ENCODE measurements at places on chromosomes 1 and 21.
A peak's percentile ranks its signal among the peaks of the same experiment; 100 is the strongest.

DNA sequence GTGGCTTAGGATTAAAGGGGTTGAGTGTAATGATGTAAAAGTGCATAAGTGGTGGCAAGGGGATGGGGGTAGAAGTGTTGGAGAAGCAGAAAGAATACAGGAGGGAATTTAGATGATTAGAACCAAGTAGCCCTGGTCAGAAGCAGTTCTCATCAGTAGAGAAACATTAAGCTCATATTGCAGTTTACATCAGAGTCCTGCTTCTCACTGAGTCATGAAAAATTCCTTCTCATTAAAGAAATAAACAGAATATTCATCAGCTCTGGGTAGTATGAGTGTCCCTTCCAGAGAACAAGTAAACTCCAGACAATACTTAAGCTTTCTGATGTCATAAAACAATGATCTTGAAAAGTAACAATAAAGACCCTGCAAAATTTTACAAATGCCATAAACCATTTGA is 36.5 kb downstream of the LRRIQ3 start:
- DNase-seq = no peak

DNA sequence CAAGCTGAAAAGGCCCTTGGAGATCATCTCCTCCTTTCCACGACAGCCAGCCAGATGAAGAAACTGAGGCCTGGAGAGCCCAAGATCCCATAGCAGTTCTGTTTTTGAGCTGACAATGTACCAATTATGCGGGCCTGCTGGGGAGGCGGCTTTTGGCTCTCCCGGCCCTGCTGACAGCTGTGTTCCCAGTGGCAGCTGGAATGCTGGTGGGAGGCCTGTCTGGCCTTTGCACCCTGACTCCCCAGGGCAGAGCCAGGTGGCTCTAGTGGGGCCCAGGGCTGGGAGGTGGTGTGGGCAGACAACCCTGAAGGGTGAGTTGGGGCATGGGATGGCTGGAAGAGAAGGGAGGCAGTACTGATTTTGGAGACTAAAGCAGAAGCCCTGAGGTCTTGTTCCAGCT is 30.7 kb upstream of the WASF2 start:
- DNase-seq = no peak

GRCh38 chr1:39675220-39675619 is 3.3 kb upstream of the NT5C1A start:
- no peak for DNase-seq

GRCh38 chr1:22197644-22198043 is 54.7 kb upstream of the WNT4 start:
- DNase-seq = no peak

DNA sequence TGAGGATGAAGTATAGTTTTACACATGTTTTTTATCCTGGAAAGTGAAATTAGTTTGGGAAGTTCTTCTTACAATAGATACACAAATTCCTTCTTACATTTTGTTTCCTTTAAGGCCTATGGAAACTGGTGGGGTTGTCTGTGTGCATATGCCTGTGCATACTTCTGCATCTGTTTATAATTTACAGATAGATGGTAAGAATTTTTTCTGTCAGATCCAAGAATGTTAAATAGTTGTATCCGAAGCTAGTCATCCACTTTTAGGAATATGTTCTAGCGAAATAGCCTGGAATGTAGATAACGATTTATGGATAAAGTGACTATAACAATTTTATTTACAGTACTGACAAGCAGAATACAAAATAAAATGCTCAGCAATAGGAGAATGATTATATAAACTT is 194.1 kb downstream of the ROR1 start:
- no peak for DNase-seq

- no peak for DNase-seq
Measured at GRCh38 chr1:208559597-208560329, 315.6 kb upstream of the PLXNA2 start.

DNA sequence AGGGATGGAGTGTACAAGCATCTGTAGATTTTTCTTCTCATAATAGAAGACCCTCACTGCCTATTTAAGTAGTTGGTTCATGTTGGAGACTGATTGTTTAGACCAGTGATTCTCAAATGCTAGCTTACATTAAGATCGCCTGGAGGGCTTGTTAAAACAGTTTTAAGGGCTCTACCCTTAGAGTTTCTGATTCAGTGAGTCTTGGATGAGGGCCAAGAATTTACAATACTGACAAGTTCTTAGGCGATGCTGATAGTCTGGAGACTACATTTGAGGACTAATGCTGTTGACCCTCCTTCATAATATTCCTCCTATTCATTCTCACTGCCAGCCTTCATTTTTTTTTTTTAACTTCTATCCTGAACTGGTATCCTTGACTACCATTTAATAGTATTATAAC is 15.2 kb upstream of the AGO3 start:
- DNase-seq = no peak

DNA sequence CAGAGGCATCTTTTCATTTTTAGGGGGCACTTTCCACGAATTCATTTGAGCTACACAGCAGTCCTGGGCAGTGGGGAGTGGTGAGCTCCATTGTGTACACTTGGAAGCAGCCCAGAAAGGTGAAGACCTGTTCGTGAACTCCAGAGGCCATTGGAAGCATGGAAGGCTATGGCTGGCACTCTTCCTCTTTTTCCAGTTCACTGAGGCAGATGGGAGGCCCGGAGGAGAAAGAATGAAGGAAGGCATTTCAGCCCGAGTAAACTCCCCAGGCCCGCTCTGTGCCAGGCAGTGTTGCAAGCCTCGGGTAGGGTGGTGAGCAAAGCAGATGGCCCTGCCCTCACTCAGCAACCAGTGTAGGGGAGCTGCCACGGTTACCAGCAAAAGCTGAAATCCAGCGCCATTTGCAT is 673 bp upstream of the DHCR24 start:
- no peak for DNase-seq

DNA sequence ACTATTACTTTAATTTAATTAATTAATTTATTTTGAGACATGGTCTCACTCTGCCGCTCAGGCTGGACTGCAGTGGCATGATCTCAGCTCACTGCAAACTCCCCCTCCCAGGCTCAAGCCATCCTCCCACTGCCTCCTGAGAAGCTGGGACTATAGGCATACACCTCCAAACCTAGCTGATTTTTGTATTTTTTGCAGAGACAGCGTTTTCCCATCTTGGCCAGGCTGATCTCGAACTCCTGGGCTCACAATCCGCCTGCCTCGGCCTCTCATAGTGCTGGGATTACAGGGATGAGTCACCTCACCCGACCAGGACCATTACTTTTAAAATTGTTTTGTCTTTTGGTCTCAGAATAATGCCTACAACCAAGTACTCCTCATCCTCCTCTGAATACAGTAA is 15.6 kb downstream of the YY1AP1 start:
- DNase-seq = no peak

GRCh38 chr1:239912471-239912870 is 179.2 kb upstream of the FMN2 start:
- DNase-seq = no peak

GRCh38 chr1:53327182-53327913 is 522 bp downstream of the LRP8 start:
- DNase-seq = peak; percentile 53

- DNase-seq = no peak
Measured at GRCh38 chr1:44596511-44596910, 77.8 kb downstream of the TMEM53 start.

GRCh38 chr1:30033256-30034104 is 689.9 kb downstream of the MATN1 start:
- no peak for DNase-seq

DNA sequence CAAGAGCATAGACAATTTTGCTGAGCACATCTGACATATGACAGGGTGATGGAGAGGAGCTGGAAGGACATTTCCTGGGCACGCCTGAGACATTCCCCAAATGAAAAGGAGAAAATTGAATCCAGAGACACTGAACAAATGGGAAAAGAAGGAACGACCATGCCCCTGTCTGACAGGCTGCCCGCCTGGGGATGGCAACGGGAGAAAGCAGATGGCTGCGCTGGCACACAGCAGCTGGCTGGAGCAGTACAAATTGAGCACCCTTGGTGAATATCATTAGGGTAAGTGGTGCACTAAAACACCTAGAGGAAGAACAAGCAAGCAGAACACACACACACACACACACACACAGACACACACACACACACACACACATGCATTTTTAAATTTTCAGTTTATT is 174.3 kb upstream of the DUSP10 start:
- DNase-seq = no peak

- DNase-seq = no peak
Measured at GRCh38 chr1:198304431-198304830, 147.6 kb downstream of the NEK7 start.

- no peak for DNase-seq
Measured at GRCh38 chr1:243667133-243667532, 182.9 kb downstream of the AKT3 start.

- DNase-seq = no peak
Measured at GRCh38 chr1:41355356-41355755, 5.9 kb upstream of the FOXO6 start.

- DNase-seq = peak; percentile 51
Measured at GRCh38 chr1:246569248-246570238, 3.3 kb downstream of the CNST start.

- DNase-seq = no peak
Measured at GRCh38 chr1:223233019-223233409, 90.0 kb upstream of the TLR5 start.

- no peak for DNase-seq
Measured at GRCh38 chr1:4658643-4659628, 4.5 kb downstream of the AJAP1 start.

- no peak for DNase-seq
Measured at GRCh38 chr1:221858818-221859611, 117.1 kb upstream of the DUSP10 start.

GRCh38 chr1:35748326-35748725 is 21.5 kb downstream of the CLSPN start:
- no peak for DNase-seq

- DNase-seq = no peak
Measured at GRCh38 chr1:81312272-81312754, 488.4 kb upstream of the ADGRL2 start.

DNA sequence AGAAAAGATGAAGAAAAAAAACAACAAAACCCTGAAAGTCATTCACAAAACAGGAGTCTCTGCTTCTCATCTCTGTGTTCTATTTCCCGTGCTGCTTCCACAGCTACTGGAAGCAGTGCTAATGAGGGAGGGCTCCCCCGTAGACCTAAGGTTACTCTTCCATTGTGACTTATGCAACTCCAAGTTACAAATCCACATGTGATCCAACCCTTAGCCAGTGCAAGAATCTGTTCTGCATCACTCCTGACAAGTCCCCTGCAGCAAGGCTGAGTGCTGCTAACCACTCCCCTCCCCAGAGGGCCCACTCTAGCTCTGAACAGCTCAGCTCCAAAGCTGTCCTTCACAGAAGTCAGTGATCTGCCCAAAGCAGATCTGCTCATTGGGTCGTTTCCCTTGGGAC is 10.3 kb downstream of the DNALI1 start:
- no peak for DNase-seq

- peak; percentile 35 for DNase-seq
Measured at GRCh38 chr1:12435639-12436344, 182.2 kb downstream of the DHRS3 start.

DNA sequence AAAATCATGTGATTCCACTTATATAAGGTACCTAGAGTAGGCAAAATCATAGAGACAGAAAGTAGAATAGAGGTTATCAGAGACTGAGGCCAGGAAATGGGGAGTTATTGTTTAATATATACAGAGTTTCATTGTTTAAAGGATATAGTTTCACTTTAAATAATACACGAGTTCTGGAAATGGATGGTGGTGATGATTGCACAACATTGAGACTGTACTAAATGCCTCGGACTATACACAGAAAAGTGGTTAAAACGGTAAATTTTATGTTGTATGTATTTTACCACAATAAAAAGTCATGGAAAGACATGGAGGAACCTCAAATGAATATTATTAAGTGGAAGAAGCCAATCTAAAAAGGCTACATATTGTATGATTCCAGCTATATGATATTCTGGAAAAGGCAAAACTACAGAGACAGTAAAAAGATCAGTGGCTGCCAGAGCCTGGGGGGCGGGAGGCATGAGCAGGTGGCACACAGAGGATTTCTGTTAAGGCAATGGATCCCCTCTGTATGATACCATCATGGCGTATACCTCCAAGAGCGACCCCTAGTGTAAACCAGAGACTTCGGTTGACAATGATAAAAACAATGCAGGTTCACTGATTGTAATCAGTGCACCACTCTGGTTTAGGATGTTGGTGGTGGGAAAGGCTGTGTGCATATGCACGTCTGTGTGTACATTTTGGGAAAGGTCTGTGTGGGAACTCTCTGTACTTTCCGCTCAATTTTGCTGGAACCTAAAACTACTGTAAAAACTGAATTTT is 7.5 kb downstream of the C1orf198 start:
- DNase-seq = no peak

DNA sequence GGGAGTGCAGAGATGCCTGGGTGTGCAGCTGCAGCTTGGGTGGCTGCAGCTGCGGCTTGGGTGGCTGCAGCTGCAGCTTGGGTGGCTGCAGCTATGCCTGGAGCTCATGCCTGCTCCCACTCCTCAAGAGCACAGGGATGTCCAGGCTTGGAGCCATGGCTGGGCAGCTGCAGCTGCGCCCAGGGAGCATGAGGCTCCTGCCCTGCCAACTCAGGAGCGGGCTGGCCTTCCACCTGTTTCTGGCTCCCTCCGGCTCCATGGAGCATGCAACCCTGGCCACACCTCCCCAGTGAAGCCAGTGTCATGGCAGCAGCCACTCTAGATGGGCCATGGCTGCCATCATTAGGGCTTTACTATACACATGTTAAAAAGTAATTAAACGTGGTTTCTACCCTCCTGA is 21.1 kb downstream of the GBP1 start:
- no peak for DNase-seq

DNA sequence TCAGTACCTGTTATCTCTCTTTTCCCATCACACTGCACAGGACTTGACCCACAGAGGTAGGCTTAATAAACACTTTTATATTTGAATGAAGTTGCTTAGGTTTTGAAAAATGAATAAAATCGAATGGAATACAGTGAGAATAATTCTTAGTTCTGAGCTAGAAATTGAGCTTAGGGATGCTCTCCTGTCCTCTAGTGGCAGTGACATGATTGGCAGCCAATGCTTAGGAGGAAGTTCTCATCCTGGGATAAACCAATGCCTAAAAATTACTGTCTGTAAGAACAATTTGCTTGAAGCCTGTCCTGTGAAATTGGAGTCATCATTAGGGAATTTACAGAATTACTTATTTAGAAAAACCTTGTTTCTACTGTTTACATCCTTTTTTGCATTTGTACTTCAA is 21.3 kb upstream of the CYP4X1 start:
- DNase-seq = no peak
